Activated CD8-positive, alpha-beta memory T cell treated with anti-CD3 and anti-CD28 coated beads for 24 hours (primary cell): ENCODE measurements at places on chromosomes 5 and 9.

DNA sequence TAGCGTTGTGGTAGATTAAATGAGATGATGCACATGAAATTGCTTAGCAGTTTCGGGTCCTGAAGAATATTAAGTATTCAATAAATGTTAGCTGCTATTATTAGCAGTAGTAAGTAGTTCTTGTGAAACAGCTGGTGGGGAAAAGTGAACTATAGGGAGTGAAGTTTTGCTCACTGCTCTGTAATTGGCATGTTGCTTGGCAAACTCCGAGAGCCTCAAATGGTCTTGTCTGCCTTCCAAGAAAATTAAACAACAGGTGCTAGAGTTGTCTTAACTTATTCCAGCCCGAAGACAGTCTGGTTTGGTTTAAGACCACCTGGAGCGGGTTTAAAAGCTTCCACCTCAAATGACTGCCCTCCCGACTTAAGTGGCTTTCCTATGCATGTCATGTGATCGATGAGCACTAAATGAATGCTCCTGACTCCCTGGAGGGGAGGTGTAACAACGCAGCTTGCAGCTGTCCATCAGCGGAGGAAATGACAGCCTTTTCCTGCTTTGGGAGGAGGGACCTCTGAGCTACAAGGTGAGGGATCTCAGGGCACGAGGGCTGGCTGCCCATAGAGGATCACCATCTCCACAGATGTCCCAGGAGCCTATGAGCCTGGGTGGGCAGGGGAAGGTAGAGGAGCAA, 202.9 kb upstream of the PANK3 start:
- no peak for DNase-seq

DNA sequence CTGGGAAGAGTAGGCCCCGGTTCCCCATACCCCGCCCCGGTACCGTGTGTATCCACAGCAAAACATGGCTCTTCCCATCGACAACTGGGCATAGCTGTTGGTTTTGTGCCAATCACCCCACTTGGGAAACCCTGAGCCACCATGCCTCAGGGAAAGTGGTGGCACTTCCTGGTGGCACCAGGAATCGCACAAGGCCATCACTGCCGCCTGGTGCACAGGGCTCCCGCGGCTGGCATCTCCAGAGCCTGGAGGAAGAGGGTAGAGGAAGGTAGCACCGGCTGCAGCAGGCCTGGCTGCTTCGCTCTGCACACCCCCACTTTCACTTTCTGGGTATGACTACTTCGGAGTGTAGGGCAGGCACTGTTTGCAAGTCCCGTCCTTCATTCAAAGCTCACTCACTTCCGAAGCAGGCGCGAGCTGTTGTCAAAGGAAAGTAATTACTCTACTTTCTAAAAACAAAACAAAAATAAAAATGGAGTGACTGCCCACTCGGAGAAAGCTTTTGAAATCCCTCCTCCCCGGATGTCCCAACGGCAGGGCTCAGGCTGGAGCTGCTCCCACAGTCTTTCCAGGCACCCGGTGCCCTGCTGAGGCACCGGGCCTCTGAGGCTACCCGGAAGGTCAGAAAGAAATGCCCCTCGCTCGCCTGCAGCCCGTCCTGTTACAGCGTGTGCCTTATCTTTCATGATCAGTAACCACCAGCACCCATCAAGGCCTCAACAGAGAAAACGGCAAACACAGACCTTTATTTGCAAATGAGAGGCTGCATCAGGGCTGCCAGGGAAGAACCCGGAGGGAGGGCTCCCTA, 2.0 kb downstream of the BRD3 start:
- DNase-seq, result peak; percentile 81

DNA sequence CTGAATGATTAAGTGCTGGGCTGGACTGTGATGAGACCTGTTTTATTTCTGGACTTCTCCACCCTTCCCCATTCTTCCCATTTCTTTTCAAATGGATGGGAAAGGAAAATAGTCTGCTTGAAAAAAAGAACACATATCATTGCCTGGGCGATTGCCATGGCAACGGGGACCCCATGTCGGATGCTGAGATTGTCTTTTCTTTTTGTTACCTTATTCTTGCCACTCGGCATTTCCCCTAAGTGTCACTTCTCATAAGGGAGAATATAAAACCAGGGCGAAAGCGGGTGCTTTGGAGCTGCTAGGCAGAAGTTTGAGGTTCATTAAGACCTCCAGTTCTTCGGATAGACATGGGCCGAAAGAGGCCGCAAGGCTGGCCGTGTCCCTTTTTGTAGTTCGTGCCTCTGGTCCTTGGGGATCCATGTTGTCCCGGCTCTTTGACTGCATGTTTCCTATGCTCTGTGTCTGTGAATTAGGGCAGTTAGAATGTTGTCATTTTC, 763 bp downstream of the FGD3 start:
- DNase-seq, result peak; percentile 55

DNA sequence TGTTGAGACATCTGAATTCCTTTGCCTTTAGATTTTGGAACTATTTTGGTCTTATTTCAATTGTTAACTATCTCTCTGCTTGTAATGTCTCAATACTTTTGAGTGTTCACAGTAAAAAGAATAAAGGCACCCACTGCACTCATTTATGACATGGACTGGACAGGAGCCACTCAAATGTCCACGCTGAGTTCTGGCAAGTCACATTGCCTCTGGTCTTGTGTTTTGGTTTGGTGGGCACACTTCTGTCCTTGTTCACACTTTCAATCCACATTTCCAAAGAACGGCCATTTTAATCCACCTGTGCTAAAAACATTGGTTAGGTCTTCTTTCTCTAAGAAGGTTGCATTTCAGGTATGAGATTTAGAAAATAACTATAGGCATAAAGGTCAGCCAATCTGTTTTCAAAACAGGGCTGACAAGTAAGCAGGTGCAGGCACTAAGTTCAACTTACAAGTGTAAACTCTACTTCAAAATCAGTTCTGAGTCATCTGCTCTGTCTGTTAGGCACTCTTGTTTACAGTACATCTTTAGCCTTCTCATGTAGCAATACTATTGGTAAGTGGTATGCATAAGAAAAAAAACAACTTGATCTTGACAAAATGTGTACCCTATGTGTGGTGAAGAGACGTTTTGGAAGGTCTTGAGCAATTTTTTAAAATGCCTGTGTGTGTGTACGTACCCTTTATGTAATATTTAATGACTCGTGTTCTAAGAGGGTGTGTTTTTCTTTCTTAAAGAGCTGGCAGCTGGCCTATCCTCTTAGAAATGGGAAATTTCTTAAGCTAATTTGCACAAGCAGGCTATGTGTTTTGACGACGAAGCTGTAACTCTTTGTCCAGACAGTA, 31.5 kb upstream of the ZFAND5 start:
- no peak for DNase-seq

DNA sequence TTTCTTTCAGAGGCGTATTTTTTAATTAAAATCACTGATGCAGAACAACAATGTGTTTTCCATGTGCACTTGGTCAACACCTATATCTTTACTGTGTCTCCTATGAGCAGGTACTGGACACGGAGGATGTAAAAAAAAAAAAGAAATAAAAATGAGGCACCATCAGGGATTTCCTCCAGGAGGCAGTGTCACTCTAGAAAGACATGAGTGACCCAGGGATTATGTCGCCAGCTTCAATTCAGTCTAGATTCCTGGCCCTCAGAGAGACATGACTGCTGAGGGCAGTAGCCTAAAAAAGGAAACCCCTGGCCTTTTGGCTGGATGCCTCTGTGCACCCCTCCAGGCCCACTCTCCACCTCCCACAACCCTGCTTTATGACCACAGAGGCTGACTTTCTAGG, 18.3 kb upstream of the IL33 start:
- DNase-seq, result no peak

- DNase-seq, result no peak
Measured at GRCh38 chr5:133897431-133897830, 71.0 kb downstream of the C5orf15 start.

- no peak for DNase-seq
Measured at GRCh38 chr5:159102311-159102934, 2.7 kb upstream of the EBF1 start.

GRCh38 chr5:134585966-134586365, 46.7 kb downstream of the SAR1B start:
- no peak for DNase-seq

GRCh38 chr5:157670662-157671591, at the start of gene C5orf52:
C5orf52 (plus strand) TSS chr5:157671533; CDS start chr5:157671615, 82 bp downstream.
- DNase-seq, result peak; percentile 65

GRCh38 chr5:143248822-143249579, 154.5 kb downstream of the NR3C1 start:
- DNase-seq, result no peak

DNA sequence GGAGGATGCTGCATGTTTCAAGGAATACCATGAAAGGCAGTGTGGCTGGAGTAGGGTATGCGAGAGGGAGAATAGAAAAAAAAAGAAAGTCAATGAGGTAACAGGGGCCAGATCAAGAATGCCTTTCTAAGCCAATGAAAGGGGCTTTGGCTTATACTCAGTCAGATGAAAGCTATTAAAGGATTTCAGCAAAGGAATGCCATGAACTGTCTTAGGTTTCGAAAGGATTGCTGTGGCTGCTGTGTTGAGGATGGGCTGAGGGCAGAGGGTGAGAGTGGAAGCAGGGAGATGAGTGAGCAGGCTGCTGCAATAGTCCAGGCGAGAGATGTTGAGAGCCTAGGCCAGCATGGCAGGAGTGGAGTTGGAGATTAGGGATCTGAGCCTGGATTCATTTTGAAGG, 135.4 kb upstream of the CKMT2 start:
- DNase-seq, result no peak

- no peak for DNase-seq
Measured at GRCh38 chr5:158816011-158816696, 283.6 kb downstream of the EBF1 start.

DNA sequence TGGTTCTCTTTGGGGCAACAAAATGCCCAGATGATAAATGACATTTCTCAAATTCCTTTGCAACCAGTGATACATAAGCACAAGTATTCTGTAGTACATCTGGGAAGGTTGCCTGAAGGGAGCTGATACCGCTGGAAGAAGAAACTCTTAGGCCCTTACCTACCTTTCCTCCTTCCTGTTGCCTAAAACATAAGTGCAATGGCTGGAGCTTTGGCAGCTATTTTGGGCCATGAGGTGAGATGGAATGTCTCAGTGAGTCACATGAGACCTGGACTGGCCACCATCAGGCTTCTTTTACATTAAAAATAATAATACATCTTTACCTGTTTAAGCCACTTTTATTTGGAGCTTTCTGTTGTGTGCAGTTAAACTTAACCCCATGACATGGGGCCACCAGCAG, 11.2 kb upstream of the ADGRD2 start:
- DNase-seq, result no peak

- DNase-seq, result no peak
Measured at GRCh38 chr5:127019928-127020327, 10.4 kb downstream of the MARCHF3 start.

DNA sequence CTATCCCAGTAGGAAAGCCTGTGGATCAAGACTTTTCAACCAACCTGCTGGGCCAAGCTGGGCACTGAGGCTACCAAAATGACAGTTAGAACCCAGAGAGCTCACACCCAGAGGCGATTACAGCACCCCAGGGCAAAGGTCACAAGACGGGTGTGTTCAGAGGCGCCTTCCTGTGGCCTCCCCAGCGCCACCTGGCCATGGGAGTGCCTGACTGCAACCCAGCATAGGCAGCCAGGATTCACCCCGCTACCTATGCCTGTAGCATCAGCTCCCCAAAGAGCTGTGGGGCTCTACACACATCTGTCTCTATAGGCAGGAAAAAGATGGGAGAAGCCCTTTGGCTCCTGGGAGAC, 33.5 kb downstream of the PDGFRB start:
- no peak for DNase-seq

DNA sequence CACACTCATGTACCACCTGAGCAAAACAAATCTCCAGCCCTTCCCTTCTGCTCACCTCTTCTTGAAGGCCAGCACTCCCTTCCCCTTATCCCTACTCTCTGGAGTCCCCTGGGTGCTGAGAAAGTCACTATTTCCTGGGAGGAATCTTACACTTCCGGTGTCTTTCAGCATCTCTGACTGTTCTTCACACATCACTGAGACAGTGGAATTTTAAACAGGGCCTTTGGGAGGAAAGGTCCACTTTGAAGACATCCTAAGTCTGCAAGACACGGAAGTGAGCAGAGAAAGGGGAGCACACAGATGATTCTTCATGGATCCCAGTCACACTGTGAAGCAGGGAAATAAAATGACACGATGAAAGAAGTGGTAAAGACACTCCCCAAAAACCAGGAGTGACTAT, 25.6 kb downstream of the FRMD3 start:
- no peak for DNase-seq

DNA sequence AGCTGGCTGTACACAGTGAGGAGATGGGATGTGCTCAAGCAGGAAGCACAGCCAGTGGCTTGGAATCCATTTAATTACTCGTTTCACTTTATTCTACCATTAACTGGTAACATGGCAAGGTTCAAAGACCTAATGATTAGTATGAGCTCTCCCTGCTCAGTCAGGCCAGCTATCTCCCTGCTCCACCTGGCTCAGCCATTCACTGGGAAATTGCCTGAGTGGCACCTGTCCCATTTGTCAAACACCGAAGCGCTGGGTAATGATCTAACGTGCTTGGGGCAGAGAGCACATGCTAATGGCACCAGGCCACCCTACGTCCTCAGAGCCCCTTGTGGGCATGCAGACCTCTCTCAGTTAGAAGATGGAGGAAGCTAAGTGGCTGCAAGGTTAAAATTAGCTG, 162.2 kb downstream of the TTLL11 start:
- DNase-seq, result no peak

- no peak for DNase-seq
Measured at GRCh38 chr5:143108498-143109128, 294.9 kb downstream of the NR3C1 start.

- no peak for DNase-seq
Measured at GRCh38 chr5:148769941-148770340, 56.5 kb upstream of the ADRB2 start.

GRCh38 chr5:137501846-137502406, 2.8 kb upstream of the SPOCK1 start:
- no peak for DNase-seq

DNA sequence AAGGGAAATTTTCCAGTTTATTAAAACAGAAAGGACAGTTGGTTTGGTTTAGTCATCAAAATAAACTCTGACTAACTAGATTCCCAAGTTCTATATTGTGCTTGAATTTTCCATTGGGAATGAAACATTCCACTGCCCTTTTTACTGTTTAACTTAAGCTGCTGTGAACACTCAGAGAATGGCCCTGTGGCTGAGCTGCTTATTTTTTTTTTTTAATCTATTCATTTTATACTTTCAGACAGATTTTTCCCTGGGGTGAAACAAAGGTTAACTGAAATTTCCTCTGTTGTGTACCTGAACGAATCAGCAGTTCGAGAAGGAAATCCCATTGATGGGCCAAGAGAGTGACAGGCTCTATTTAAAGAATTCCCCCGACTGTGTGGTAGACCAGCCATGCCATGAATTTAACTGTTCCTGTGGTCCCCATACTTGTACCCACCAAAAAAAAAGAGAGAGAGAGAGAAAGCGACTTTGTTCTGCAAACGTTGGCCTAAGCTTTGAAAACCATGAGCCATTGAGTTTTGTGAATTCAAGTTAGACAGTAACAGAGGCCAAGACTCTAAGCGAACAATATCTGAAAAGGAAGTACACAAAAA, 138.7 kb upstream of the GRHPR start:
- DNase-seq, result no peak

- no peak for DNase-seq
Measured at GRCh38 chr9:19372567-19372966, 7.5 kb downstream of the RPS6 start.
